ENCODE measurements at places on chromosomes 4 and X.

DNA sequence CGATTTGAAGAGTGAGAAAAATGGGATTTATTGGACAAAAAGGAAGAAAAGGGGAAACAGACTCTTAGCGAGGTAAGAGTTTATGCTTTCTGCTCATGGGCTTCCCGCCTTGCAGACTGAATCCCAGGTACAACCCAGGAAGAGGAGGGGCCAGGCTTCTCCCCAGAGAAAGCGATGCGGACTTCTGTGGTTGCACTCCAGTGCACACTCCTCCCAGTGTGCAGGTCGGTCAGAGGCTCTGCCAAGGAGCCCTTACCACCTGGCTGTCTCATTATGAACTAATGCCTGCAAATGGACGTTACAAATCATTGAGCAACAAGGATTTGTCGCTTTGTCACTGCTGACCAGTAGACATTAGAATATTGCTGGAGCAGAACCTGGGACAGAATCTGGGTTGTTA lies 39.9 kb upstream of the GLRA2 start:
- no peak for DNase-seq

GRCh38 chrX:132017431-132018185 lies 5.5 kb upstream of the STK26 start:
- no peak for DNase-seq

DNA sequence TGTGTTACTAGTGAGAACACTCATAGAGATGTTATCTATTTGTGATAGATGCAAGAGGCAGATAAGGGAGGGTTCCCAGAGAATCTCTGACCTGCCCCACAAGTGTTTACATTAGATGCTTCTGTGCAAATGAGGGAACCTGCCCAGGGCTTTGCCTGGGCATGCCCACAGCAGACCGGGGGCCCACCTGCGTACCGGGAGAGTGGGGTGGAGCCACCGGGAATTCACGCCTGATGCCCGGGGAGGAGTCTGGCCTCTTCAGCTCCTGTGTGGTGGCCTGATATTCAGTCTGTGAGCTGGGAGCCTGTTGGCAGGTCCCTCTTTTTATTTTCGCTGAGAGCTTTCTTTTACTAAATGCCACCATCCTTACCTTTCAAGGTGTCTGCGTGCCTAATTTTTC lies 155.7 kb downstream of the SNCA start:
- DNase-seq, result no peak

- DNase-seq, result no peak
Measured at GRCh38 chrX:103663981-103664762, 22.3 kb downstream of the MORF4L2 start.

DNA sequence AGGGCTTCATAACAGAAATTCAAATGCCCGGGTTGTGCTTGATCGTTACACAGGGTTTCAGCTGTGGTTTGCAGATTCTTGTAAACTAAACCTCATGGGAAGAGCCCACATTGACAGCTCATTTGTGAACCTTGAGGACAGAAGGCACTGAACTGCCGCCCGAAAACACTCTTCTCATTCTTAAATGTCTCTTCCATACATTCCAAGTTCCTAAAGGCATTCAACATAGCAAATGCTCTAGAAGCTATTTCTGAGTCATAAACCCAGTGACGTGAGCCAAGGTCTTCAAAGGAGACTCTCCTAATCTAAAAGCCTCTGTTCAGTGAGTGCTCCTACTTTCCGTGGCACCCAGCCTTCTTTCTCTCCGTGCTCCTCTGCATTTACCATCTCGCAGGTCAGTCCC lies 737.8 kb upstream of the FRG1 start:
- DNase-seq, result peak; percentile 14

- DNase-seq, result no peak
Measured at GRCh38 chr4:41473176-41473575, 64.8 kb upstream of the LIMCH1 start.

DNA sequence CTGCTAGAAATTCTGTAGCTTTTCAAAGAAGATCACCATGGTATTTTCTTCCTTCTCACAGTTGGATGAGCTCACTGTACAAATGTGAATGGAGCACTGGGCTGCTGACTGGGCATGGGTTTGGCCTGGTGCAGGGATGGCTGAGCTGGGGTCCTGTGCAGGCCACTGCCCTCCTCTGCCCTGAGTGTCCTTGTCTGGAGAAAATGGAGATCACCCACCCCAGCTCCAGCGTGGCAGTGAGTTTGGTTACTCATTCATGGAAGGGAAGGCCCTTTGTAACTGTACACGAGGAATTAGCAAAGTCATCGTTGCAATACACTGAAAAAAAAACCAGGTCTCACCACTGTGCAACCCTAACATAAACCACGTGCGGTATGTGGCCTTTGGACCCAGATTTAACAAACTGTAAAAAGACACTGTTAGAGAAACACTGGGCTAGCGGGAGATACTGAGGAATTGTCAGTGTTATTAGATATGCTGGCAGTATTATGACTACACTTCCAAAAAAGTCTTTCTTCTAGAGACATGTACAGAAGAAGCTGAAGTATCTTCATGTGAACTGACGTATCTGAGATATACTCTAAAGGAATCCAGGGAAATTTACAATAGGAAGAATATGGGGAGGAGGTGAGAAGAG lies 16.1 kb upstream of the TBC1D14 start:
- no peak for DNase-seq

DNA sequence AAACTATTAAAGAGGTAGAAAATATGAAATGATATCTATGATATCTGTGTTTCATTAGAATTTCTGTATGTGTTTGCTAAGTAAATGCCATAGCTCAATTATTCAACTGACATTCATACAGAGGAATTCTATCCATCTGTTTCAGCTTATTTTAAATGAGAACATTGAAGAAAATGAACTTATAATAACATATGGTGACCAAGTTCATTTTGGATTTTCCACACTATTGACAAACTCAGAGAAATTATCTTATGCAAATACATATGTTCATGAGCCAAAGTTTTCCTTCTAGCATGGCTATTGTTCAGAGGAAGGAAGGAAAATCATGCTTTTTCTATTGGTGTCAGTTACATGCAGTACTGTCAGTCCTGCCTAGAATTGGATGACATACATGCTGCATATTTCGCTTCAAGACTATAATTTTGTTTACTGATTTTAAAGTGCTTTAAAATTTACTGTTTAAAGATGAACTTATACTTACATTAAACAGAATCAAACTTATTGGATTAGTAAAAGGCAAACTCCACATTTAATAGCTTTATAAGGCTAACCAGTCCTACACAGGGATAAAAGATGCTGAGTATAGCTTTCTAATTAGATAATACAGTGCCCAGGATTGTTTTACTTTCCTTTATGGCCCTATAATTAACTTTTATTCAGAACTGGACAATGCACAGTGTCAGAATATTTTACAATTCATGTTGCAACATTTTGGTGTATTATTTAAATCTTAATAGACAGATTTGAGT lies 646.2 kb downstream of the TRAM1L1 start:
- DNase-seq, result no peak

DNA sequence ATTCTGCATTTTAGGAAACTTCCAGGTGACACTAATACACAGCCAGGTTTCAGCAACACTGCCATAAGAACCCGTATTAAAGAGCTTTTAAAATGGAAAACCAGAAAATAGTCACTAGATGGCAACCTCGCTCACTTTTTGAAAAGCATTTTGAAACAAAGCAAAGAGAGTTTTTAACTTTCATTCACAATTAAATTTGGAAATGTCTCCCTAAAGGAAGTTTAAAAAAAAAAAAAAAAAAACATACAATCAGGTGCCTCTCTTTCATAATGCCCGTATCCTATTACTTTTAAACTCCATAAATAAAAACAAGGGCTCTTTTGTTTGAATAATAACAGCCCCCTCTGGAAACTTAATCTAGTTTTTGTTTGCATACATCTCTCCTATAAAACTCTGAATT lies 20.3 kb downstream of the MEPE start:
- DNase-seq, result no peak

GRCh38 chr4:142083264-142083663 lies 446.9 kb downstream of the IL15 start:
- no peak for DNase-seq

GRCh38 chrX:9370893-9371292 lies 94.0 kb upstream of the TBL1X start:
- DNase-seq, result no peak

GRCh38 chr4:73707918-73708577 lies 32.3 kb upstream of the CXCL8 start:
- DNase-seq, result no peak

Measured in non-pigmented ciliary epithelial cell (primary cell).